Glomerular endothelial cell (primary cell): ENCODE measurements at places on chromosomes 2 and 18. TPM values are rescaled to one million over a fixed set of nuclear protein-coding genes. Genes with fewer than 3 reads are reported as not detected.

GRCh38 chr2:191927319-191927867 lies 80.5 kb upstream of the CAVIN2 start:
- DNase-seq = peak; percentile 100

GRCh38 chr2:16186661-16187481 lies 246.5 kb downstream of the MYCN start:
- no peak for DNase-seq

- no peak for DNase-seq
Measured at GRCh38 chr2:10887476-10887875, 24.3 kb upstream of the KCNF1 start.

DNA sequence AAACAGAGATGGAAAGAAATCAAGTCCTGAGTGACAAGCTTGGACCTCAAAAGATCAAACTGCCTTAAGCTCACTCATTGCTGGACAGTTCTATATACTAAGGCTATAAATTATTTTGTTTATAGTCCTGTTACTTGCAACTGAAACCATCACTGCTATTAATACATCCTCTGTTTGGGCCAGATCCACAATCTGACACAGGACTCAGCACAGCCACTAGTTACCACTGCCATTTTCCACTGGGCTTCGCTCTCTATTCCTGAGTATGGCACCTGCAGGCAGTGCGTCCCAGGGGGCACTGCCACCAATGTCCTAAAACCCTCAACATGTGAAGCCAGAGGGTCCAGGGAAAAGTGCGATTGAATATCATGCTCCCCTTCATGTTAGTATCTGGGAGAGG lies 52.3 kb downstream of the CYP26B1 start:
- DNase-seq = no peak

DNA sequence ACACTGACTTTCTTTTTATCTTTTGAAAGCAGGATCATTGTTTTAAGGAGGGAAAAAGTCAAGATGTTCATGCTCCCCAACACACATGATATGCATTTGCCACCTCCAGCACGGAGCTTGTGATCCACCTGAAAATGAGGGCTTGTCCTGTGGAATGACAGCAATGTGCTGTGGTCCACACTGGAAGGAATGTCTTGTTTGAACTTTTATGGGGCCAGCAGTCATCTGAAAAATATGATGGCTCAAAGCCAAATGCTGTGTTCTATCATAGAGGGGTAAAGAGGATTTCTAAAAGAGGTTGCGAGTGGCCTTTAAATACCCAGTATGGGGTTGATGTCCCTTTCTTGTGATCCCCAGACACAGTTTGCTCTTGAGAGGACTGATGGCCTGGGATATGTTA lies 226.5 kb upstream of the SPRED2 start:
- no peak for DNase-seq

- DNase-seq = no peak
Measured at GRCh38 chr2:123958011-123958410, 67.1 kb upstream of the CNTNAP5 start.

DNA sequence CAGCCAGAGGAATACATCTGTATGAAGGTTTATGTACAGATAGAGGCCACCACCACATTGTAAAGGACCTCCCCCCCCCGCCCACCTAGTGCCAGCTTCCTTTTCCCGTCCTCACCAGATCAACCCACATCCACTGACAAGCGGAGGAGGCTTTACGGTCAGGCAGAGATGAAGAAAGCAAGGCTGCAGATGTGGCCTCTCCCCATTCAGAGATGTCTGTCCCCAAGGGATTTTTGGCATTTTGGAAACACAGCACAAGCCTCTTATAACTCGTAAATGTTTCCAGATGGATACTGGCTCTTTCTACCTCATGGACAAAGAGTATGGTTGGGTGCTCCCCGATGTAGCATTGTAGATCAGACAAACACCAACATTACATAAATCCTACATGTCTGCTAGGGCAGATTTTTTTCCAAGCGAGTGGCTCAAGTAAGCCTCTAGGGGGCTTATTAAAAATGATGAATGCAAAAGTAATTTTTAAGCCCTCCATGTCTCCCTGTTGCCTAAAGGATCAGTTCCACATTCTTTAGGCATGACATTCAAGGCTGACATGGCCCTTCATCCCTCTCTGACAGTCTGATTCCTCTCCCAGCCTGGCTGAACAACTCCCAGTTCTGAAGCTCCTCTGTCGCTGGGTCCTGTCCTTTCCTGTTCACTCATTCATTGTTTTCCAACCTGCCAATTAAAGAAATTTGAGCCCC lies 11.7 kb downstream of the VIT start:
- DNase-seq = no peak

DNA sequence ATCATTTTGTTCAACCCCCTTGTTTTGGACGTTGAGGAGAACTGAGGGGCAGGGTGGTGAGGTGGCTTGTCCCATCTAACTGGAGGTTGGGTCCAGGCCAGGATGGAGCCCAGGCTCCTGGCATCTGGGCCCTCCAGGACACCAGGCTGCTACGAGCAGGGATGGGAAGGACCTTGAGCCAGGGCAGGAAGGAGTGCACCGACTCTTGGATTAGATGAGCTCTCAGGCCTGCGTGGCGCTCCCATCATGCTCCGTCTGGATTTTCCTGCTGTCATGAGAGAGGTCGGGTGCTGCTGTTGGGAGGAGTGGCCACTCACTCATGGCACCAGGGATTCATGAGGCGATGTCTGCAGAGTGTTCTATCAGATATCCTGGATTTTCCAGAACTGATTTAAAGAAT lies 18.3 kb upstream of the ALLC start:
- DNase-seq = no peak

Gene SMARCAL1
- total RNA-seq = 36.4 and 52.9 TPM in 2 replicates

Gene MAT2A
- total RNA-seq = 89.9 and 119 TPM in 2 replicates

Gene ABHD1
- not detected in 2 replicates for total RNA-seq

Gene EFHD1
- 1.6 and 1.9 TPM in 2 replicates for total RNA-seq
